ENCODE measurements at places on chromosomes 13 and 19. TPM values are rescaled to one million over a fixed set of nuclear protein-coding genes. Genes with fewer than 3 reads are reported as not detected.
A peak's percentile ranks its signal among the peaks of the same experiment; 100 is the strongest.

Gene SMAD9
- 12.5 TPM for total RNA-seq

Gene MRPL54
- total RNA-seq, result 61.4 TPM

Gene RXFP2
- total RNA-seq, result not detected

Gene CEACAM16
- total RNA-seq, result 0.62 TPM

Gene ITGBL1
- total RNA-seq, result 12.9 TPM

Gene EPS8L1
- total RNA-seq, result 2.3 TPM

Gene TYROBP
- total RNA-seq, result 18.0 TPM

Gene ZNF506
- total RNA-seq, result 21.7 TPM

Gene ZNF285
- 7.2 TPM for total RNA-seq

DNA sequence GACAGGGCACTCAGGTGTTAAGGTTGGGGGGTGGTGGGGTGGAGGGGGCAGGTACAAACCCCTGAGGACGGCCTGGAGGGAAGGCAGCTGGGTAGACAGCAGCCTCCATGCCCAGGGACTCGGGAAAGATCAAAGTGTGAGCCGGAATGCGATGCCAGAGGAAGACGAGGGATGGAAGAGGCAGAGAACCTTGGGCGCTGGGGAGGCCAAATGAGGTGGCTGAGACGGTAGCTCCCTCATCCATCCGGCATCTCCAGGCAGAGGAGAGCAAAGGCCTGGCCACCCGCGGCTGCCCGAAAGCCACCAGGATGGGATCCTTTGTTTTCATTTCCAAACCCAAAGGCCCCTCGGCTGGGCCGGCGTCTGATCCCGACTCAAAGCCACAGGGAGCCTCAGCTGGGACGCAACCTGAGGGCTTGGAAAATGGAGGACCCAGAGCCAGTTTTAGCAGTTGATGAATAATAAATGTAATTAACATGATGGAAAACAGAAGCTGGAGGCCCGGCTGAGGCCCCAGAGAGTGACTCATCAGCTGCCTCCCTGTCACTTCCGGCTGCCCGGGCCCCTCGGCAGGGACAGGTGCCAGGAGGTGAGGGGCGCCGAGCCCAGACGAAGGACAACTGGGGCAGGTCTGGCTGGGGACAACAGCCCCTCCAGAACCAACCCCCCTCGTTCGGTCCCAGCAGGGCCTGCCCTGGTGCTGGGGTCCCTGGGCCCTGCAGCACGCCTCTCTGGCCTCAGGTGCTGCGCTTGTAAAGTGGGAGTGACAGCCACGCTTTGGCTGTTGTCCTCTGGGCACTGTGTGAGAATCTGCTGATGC lies 61.6 kb downstream of the CEBPG start:
- no peak for DNase-seq

GRCh38 chr13:47813718-47814117 lies 187.4 kb downstream of the SUCLA2 start:
- DNase-seq, result no peak

- DNase-seq, result no peak
Measured at GRCh38 chr19:3477951-3478350, 2.4 kb downstream of the SMIM24 start.

- DNase-seq, result peak; percentile 60
Measured at GRCh38 chr19:45098521-45099466, 5.8 kb downstream of the PPP1R37 start.

- no peak for DNase-seq
Measured at GRCh38 chr19:35650581-35650980, 2.5 kb downstream of the COX6B1 start.

DNA sequence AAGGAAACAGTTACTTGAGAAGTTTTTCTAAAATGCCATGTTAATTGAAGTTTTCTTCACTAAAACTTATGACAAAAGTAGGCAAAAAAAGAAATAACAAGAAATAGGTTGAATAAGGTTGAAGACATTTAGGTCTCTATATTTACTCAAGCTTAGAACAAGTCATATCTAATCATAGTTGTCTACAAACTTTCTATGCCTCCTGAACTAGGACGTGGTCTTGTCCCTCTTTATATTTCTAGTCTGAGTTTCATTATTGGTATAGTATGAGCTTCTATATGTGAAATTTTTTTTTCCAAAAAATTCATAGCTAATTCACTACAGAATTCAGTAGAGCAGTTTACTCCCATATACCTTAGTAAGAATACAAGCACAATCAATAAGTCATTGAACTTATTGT lies 836.4 kb downstream of the SLITRK6 start:
- DNase-seq, result no peak

DNA sequence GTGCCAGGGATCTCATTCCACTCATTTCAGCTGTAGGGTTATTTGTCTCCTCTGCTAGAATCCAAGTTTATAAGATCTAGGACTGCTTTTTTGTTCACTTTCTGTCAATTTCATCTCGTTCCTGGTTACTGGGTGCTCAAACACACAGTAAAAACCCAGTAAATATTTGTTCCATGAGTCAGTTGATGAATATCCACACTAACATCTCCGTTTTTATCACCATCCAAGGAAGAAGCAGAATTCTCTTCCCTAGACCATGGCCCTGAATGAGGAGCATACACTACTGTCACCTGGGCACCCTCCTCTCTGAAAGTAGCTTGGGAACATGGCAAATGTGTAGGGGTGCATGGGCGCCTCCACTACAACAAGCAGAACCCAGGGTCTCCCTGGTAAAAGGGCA lies 390.8 kb downstream of the FOXO1 start:
- DNase-seq, result no peak

- DNase-seq, result no peak
Measured at GRCh38 chr19:6580313-6580712, 10.6 kb downstream of the CD70 start.

DNA sequence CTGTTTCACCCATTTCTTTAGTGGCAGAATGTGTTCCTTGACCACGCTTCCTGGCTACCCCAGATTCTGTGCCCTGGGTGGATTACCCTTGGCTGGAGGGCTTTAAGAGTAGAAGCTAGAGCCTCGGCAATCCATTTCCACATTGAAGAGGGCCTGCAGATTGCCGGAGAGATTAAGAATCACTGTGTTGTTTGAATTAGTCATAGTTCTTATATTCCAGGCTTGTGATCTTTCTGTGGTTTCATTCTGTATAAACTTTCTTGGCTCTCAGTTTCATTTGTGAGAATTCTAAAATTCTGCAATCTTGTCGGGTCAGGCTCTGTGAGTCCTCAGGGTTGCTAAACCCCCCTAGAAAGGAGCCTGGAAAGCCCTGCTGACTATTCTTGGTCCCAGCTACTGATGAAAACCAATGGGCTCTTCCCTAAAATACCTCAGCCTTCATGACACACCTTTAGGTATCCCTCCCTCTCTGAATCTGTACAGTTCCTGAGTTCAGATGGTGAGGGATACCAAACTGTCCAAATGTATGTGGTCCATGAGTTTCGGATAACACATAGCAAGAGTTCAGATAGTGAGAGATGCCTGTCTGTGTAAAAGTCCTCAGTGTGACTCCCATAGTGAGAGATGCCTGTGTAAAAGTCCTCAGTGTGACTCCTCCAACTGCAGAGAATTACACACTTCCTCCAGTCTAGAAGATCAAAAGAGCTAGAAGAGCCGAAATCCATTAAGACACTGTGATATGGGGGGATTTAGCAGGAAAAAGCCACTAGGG lies 4.3 kb downstream of the PHF11 start:
- no peak for DNase-seq

- peak; percentile 87 for DNase-seq
Measured at GRCh38 chr13:50584856-50585580, 258.5 kb downstream of the DLEU7 start.

GRCh38 chr19:41222240-41222639 lies 3.2 kb downstream of the AXL start:
- no peak for DNase-seq

DNA sequence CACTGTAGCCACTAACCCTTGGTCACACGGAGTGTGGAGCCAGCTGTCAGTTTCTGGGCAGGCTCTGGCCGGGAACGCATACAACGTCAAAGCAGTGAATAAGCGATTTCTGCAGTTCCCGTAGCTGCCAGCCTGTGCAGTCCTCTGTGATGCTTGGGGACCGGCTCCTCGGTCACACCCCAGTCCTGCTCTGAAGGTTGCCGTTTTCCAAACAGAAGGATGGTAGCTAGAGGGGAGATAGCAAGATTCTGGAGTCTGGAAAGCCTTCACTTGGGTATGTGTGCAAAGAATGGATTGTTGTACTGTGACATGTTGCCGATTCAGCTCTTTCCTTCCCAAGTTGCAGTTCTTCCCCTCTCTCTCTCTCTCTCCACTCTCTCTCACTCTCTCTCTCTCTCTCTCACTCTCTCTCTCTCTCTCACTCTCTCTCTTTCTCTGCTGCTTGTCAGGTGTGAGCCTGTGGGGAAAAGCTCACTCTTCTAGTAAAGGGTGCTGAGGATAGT lies 38.7 kb upstream of the C1QTNF9 start:
- peak; percentile 70 for DNase-seq

- DNase-seq, result peak; percentile 43
Measured at GRCh38 chr19:45677351-45678230, 9.6 kb downstream of the GIPR start.

DNA sequence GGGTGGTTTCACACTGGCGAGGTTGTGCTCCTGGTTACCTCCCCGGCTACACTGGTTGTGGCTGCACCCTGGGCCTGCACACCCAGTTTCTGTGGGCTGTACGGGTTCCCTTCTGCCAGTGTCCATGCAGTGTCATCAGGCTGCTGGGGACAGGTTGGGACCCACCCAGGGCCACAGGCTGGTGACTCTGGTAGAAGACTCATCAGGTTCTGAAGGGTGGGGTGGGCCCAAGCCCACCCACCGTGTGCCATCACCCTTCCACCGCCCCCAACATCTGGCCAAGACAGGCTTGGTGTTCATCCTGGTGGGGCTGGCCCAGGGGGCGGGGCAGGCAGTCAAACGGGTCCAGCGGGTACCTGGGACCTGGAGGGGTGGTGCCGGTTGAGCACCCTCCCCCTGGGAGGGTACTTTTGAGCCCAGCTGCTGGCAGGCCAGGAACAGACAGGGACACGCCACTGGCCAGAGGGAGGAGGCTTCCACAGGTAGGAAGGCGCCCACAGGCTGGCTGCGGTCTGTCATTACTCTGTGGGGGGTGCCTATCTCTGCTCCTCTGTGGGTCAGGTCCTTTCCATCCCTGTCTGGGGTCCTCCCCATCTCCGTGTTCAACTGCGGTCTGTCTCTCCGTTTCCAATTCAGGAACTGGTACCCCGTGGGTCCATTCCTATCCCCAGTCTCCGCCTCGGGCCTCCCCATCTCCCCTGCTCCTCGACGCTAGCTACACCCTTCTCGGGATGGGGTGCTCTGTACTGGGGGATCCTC lies at the start of gene RNF225:
TSS of gene RNF225 (plus strand) at position 437 of the 759 bp plus-strand sequence. CDS start 434 bp downstream, outside the sequence.
- peak; percentile 13 for DNase-seq

DNA sequence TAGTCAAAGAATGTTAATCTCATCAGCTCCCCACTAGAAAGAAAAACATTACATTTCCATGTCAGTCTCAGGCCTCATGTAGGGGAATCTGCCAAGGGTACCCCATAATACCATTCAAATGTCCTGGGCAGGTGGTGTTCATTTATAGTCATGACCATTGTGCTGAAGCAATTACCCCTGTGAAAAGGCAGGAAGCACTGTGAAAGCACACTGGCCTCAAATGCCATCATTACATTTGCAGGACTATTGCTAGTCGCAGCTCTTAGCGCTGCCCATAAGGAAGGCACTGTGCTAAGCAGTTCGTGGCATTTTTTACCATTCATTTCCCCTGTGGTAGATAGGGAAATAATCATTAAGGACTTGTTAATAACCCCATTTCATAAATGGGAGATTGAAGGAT lies 109.0 kb downstream of the LHFPL6 start:
- no peak for DNase-seq

- peak; percentile 27 for DNase-seq
Measured at GRCh38 chr13:73849292-73849691, 284.9 kb downstream of the KLF12 start.

GRCh38 chr19:45348367-45349125 lies 8.0 kb downstream of the KLC3 start:
- no peak for DNase-seq

DNA sequence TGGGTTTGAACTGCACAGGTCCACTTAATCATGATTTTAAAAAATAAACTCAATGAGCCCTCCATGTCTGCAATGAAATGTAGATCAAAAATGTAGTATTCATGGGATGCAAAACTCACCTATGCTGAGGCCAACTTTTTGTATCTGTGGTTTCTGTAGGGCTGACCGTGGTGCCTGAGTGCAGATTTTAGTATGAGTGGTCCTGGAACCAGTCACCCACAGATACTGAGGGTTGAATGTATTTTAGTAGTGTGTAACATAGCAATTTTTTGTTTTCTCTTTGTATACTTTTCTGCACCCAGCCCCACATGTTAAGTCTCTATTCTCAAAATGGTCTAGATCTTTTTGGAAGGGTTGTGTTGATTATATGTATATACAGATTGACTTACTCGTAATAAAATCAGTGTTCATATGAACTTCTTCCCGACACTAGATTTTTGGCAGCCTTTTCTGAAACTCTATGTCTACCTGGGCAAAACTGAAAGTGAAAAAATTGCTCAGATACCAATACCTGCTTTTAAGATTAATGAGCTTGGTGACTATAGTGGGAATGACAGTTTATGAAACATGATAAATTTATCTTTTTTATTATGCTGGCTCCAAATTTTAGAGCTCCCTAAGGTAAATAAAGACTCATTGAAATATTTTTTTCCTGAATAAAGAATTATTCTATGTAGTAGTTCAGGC lies 51.6 kb downstream of the DNAJC15 start:
- no peak for DNase-seq
